Renal cortex interstitium (tissue), 15 donors: ENCODE measurements at places on chromosomes 2 and 18. TPM values are rescaled to one million over a fixed set of nuclear protein-coding genes. Genes with fewer than 3 reads are reported as not detected.

DNA sequence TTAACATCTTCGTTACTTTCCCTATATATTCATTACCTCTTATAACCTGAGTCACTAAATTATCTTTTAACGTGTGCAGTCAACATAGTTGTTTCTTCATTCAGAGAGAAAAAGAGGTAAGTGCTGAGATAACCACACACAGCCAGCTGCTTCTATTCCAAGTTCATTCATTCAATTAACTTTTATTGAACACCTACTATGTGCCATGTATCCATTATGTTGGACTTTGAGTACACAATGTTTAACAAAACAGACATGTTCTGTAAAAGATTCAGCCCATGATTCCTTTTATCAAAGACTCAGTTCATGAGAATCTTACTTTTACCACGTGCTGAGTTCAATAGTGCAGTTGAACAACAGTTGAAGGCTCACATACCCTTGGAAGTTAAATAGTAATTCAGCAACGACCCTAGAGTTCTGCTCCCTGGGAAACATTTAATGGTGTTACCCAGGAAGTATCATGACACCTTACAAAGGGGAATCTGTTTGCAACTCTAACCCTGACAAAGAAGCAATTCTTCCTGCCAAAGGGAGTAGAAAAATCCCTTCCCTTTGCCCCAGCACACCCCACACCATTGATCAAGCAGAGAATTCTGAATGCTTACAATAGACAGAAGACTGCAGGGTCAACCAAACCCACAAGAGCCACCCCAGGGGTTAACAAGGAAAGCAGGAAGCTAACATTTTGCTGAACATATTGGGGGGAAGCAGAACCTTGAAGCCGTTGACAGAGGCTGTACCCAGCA is 595.8 kb downstream of the STK39 start:
- DNase-seq, result no peak

- no peak for DNase-seq
These were observed 94.5 kb upstream of the KLHL14 start for GRCh38 chr18:32867330-32867729.

DNA sequence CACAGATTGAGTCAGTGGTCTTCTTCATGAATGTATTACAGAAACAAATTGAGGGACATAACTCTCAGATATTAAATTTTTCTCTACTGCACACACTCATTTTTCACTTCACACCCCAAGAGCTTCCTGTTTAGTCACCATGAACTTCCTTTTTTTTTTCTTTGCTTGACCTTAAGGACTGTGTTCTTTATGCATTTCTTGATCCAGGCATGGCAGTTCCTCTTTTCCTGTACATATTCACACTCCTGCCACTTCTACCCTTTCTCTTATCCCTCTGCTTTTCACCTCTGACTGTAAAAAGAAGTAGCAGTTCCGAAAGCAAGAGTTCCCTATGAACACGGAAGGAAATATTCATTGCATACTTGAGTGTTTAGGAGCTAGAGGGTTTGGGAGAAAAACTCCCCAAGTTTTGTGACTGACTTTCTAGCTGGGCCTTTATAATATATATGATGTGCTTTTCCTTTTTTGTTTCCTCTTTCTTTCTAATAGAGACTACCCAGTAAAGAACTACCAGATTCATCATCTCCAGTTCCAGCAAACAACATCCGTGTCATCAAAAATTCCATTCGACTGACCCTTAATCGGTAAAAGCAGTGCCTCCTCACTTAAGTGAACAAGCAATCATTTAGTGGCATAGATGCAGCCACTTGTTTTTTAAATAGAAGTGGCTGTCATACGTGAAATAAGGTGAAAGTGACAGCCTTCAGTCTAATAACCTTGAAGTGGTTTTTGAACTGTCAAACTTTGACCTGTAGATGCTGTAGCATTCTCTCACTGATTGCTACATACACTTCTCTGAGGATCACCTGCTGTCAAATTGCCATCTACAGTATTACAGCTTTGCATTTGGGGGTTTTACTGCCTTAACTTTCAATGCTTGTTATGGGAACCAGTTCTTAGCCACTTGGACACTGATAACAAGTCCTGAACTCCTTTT is 40.8 kb downstream of the PAPOLG start:
- no peak for DNase-seq

- no peak for DNase-seq
These were observed 22.9 kb downstream of the ITGB1BP1 start for GRCh38 chr2:9400268-9401058.

REG1A gene
- not detected for polyA plus RNA-seq

GRCh38 chr2:224202281-224202865 is 163.3 kb upstream of the SERPINE2 start:
- no peak for DNase-seq

L3MBTL4 gene
- 4.6 TPM for polyA plus RNA-seq

TIGD1 gene
- 11.9 TPM for polyA plus RNA-seq

ERMN gene
- 0.27 TPM for polyA plus RNA-seq

HOXD11 gene
- polyA plus RNA-seq, result 72.7 TPM

GRCh38 chr18:40412410-40412809 is 1542.6 kb upstream of the PIK3C3 start:
- DNase-seq, result no peak

ORMDL1 gene
- 82.8 TPM for polyA plus RNA-seq
